ENCODE measurements at places on chromosomes 7 and 10.

GRCh38 chr10:28980264-28980663 lies 302.9 kb downstream of the BAMBI start:
- DNase-seq: no peak

DNA sequence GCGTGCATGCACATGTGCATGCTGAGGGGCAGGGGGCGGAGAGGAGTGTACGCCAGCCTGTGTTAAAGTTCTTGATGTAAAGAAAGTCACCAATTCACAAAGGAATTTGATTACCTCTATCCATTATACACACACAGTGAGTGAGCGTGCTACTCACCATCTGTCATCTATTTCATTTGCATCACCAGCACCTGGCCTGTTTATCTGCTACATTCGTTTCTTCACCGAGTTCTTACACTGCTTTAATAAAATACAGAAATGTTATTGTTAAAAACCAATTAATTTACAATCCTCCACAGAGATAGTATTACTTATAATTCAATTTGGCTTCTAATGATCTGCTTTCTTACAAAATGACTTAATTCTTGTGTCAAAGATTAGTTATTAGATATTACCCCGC lies 32.6 kb downstream of the NEUROD6 start:
- no peak for DNase-seq

DNA sequence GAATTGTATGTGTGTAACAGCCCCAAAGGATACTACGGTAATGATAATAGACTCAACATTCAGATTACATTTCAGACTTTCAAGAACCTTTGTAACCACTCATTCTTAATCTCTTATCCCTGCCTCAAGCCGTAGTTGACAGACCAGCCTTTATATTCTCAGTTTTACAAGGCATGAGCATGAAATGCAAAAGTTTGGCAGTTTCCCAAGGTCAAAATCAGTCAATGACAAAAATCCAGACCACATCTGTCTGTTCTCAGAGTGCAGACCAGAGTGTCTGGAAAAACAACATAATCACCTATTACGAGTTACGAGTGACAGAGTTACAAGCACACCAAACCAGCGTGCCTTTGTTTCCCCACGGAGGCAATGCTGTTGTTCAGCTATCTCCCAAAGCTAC lies 178.6 kb upstream of the LRGUK start:
- no peak for DNase-seq

GRCh38 chr10:71424496-71425194 lies 27.9 kb downstream of the CDH23 start:
- DNase-seq: no peak

GRCh38 chr10:95606922-95607321 lies 45.8 kb upstream of the SORBS1 start:
- no peak for DNase-seq

DNA sequence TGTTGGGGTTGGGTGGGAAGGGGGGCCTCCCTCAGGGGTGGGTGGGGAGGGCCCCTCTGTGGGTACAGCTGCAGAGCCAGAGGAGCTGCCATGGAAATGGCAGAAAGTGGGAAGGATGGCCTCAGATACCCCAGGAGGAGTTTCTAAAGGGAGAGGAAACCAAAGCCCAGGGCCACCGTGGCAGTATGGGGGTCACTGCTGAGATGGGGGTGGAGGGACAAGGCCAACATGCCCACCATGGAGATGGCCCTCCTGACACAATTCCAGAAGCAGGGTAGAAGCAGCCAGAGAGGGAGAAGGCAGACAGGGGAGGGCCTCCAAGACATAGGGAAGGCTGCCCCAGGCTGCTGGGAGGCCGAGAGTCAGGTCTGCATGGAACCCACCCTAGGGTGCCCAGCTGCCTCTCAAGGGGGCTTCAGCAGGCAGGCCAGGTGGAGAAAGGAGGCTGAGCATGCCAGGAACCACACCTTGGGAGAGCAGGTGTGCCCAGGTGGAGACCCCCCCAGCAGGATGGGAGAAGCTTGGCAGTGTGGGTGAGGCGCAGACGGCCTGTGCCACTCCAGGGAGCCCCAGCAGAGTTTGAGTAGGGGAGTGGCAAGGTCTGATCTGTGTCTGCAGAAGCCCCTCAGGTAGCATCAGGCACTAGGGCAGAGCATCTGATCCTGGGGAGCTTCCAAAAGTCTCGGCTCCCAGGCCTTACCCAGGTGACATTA lies 146.8 kb downstream of the ARHGAP22 start:
- no peak for DNase-seq

DNA sequence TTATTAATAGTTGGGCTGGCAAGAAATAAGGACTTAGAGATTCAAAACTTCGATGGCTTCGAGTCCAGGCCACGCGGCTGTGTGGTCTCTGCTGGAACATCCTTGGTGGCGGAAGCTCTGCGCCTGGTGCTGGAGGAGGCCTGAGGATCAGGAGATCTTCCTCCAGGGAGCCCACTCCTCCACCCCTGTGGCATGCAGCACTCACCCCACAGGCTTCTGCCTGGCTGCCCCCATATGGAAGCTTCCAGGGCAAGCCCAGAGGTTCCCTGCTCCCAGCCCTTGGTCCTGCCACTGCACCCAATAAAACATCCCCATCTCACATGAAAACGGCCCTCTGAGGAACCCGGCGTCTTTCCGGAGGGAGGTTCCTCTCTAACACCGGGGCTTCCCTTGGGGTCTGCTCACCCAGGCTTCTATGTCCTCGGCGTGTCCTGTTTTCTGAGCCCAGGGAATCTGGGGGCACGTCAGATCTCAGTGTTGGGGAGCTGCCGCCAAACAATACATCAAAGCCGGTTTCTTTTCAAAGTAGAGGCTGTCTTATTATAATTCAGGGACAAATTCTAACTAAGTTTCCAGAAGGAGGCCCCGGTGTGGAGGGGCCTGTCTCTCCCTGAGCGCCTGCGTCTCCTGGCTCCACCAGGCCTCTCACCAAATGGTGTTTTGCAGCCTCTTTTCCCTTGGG lies 32.4 kb downstream of the CALML3 start:
- DNase-seq: no peak

- peak; percentile 49 for DNase-seq
Observed at GRCh38 chr7:5429857-5430611, 6.4 kb upstream of the TNRC18 start.

- DNase-seq: no peak
Observed at GRCh38 chr7:157360483-157361025, 23.8 kb downstream of the DNAJB6 start.

DNA sequence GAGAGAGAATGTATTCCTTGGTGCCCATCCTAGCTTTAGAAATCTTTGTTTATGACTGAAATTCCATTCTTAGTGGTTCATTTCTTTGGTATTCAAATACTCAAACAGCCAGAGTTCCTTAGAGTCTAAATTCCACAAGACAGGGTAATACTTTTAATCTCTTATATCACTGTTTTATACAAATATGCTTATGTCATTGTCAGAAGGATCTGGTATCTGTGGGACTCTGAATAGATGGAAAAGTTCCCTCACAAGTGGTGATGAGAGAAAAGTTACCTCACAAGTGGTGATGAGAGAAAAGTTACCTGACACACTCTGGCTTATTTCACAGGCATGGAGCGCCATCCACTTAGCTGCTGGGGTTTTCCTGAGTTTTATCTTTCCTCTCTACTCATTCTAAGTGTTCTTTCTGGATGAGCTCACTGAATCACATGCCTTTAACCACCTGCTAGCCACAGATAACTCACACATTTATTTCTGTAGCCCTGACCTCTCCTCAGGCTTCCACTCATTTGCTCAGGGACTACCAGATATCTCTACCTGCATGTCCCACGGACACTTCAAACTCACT lies 784.0 kb downstream of the SUGCT start:
- DNase-seq: peak; percentile 79

DNA sequence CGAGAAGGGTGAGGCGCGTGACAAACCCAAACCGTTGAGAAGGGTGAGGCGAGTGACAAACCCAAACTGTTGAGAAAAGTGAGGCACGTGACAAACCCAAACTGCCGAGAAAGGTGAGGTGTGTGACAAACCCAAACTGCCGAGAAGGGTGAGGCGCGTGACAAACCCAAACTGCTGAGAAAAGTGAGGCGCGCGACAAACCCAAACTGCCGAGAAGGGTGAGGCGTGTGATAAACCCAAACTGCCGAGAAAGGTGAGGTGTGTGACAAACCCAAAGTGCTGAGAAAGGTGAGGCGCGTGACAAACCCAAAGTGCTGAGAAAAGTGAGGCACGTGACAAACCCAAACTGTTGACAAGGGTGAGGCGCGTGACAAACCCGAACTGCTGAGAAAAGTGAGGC lies 25.0 kb downstream of the ESYT2 start:
- DNase-seq: no peak

DNA sequence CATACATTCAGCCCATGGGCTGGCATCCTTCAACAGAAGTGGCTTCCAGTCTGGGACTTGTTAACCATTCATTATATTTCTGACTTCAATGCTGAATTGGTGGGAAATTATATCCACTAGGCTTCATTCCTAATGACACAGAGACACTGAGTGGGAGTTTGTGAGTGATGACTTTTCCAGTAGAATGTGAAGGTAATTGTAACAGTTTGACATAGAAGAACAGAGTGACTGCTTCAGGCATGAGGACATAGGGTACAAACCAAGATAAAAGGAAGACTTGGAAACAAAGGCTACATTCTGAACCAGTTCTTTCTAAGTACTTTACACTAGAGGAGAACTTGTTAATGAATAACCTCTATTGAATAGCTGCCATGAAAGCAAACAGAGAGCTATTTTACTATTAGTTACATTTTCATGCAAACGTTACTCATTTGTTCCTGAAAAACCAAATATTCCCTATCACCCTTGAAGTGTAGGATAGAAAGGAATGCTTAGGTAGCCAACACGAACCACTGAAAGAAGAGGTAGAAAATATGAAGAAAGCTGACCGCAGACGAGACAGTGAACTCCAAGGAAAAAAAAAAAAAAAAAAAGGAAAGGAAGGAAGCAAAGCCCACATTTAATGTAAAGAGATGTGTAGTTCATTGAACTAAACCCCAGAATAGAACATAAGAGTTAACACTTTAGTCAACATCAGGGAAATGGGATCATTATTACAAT lies 237.0 kb upstream of the SEMA3C start:
- peak; percentile 14 for DNase-seq

DNA sequence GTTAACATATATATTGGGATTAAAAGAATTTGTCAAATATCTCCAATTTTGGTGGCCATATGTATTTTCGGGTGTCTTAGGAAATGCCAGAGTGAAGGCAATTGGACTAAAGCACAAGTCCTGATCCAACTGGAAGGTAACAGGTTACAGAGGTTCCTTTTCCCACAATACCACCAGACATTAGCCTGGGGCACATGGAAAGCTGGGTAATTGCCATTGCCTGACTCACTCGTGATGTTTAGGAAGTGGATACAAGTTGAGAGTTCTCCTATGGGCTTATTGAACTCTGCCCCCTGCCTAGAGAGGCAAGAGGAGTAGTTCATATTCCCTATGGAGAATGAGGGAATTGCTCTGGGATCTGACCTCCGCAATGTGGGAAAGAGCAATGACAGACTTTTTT lies 5.7 kb downstream of the DNAH11 start:
- no peak for DNase-seq

- no peak for DNase-seq
Observed at GRCh38 chr10:35797187-35797586, 155.1 kb upstream of the FZD8 start.

All from cardiac muscle cell (in vitro differentiated cells and primary cell).